ENCODE measurements at places on chromosomes 3 and 15.

- no peak for DNase-seq
Measured at GRCh38 chr3:110296885-110297284, 774.7 kb upstream of the NECTIN3 start.

DNA sequence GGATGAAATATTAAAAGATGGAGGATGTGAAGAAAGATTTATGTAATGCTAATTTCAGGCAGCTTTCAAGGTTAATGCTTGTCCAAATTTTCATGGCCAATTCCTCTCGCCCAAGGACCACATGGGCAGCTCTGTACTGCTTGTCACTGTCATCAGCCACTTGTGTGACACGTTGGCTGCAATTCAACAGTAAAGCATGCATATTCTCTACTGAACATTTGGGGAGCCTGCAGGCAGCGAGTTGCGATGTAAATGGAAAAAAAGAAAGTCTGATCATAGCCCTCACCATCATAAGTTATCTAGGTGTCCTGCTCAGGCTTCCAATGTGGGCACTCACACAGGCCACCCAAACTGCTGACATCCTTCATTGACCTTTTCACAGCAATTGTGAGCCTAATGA, 1026.8 kb upstream of the NR2F2 start:
- DNase-seq = no peak

- DNase-seq = no peak
Measured at GRCh38 chr3:53739966-53740365, 106.3 kb downstream of the CHDH start.

- DNase-seq = no peak
Measured at GRCh38 chr15:100725121-100726069, 123.0 kb downstream of the ASB7 start.

DNA sequence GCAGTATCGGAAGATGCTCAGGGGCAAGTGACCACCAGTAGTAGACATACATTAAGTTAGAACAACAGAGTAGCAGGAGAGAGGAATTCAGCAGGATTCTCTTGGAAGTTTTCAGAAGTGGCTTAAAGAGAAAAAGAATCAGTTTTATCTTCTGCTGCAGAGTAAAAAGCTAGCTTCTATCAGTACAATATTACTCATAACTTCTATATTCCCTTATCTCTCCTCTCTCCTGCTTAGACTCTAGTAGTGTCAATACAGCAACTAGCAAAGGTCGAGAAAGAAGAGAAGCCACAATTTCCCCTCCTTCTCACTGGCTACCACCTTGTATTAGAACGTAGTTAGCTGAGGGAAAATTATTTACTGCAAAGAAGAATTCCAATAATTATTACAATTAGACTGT, 539.7 kb downstream of the DIPK2A start:
- no peak for DNase-seq

GRCh38 chr3:66803206-66803605, 194.9 kb upstream of the KBTBD8 start:
- no peak for DNase-seq

DNA sequence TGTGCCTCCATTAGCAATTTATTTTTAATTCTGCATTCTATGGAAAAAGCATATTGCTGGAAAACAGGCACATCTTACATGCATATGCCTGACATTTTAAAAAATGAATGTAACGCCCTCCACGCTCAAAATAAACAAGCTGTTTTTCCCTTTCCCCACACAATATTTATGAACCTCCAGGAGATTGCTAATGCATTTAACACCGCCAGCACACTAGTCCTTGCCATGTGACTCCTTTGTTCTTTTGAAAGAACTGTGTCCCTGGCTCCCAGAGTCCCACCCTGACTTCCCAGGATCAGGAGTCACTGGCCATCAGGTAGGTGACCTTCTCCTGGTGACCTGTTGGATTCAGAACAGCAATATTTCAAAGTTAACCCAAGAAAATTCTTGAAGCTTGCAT, 571.2 kb upstream of the CFAP20DC start:
- no peak for DNase-seq

DNA sequence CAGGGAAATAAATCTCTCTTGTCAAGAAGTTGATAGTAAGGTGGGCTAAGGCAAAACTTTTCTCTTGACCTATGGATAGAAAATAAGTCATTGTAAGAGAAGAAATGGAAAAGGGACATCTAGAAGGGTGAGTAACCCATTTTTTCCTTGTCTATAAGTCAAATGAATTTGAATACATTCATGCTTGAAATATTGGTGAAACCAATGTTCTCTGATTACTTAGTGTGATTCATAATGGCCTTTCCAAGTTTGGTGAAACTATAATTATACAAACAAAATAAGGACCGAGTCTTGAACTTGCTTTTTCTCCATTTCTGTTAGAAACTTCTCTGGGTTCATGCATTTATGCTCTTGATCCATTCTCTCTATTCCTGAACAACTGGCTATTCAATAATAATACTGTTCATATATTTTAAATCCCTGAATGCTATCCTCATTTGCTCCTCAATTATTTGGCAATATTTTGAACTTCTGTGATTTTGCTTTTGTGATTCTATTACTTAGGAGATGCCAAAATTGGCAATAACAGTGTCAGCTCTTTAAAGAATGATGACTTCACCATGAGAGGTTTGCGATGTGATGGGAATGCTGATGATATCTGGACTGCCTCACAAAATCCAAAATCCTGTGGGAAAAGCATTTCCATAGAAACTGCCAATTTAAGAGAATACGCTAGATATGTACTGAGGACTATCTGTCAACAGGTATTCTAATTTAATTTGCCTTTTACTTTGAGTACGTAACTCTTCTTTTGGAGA, 12.3 kb downstream of the P2RY12 start:
- DNase-seq = no peak

GRCh38 chr15:79195802-79196201, 86.7 kb upstream of the ANKRD34C start:
- no peak for DNase-seq

DNA sequence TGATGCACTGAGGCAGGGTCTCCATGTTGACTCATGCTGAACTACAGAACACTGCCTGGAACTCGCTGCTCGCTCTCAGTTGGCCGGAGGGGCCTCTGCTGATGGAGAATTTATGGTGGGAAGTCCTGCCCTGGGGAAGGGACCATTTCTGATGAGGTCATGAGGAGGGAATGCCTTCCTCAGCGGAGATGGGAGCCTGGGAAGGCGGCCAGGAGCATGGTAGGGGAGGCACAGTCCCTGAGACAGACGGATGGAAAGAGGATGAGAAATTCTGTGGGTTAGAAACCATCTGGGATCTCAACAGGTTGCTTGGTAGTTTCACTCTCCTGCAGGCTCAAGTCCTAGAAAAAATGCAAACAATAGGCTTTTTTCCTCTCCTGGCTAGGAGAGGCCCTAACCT, 56.8 kb upstream of the TPM1 start:
- DNase-seq = no peak

DNA sequence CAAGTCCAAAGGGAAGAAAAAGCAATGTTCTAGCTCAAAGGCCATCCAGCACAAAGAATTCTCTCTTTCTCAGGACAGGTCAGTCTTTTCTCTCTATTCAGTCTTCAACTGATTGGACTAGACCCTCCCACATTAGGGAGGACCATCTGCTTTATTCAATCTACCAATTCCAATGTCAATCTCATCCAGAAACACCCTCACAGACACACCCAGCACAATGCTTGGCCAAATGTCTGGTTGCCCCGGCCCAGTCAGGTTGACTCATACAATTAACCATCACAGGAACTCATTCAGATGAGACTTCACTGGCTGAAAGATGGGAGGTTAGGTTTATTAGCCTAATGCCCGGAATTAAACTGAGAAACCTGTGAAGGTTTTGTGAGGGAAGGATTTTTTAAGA, 32.4 kb downstream of the ACAN start:
- DNase-seq = no peak
